Inflammatory macrophage treated with lipopolysaccharide for 1 hour (primary cell): ENCODE measurements at places on chromosomes 1 and 21.

DNA sequence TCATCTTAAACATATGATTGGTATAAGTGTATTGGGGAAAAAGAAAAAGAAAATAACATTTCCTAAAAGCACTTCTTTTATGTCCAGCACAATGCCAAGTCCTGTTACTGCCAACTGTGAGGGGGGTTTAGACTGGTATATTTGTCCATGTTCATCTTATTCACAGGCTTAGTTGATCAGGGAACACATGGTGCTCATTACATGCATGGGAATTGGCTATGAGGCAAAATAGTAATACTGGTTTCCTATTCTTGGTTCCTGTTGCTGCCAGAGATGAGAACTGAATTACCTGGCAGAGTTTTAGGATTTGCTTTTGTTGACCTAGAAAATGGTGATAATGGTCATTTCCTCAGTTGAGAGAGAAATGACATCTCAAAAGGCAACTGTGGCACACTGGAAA, 398.8 kb downstream of the DUSP10 start:
- DNase-seq: no peak

DNA sequence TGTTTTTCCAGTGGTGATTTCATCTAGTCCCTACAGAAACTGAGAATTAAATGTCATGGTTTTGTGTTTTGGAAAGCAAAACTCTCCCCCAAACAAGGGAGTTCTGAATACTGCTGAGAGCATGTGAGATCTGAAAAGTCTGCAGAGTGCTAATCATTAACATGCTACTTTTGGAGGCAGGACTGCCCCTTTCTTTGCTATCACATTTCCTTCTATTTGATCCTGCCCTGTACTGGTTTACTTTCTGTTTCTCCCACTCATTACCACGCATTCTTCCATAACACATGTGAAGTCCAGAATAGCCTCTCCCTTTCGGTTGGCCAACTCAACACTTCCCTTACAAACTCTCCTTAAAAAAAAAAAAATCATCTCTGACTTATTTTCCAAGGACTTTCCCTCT, 63.6 kb downstream of the GADD45A start:
- DNase-seq: peak; percentile 82

DNA sequence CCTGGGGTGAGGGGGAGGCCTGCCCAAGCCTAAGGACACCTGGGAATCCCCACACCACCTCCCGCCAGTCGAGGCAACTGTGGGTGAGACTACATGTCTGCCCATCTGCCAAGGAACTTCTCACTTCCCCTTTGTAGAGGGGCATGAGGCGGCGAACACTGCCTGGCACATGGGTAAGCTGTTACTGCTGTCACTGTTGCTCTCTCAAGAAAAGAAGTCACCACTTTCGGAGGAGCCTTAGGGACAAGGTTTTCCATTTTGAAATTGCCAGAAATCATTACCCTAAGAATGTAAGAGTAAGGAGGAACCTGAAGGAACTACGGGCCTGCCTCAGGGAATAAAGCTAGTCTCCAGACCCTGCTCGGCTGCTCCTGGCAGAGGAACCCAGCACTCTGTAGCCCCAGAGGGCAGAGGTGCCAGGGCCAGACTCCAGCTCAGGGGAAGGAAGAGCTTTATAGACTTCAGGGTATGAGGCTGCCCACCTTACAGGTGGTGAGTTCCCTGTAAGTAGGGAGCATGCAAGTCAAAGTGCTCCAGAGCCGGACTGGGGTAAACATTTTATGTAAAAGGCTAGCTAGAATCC, 23.3 kb downstream of the SLC2A1 start:
- peak; percentile 61 for DNase-seq

GRCh38 chr1:88528792-88529191, 155.3 kb upstream of the PKN2 start:
- no peak for DNase-seq

- DNase-seq: peak; percentile 30
These were observed 58.4 kb upstream of the CXADR start for GRCh38 chr21:17454315-17455027.

DNA sequence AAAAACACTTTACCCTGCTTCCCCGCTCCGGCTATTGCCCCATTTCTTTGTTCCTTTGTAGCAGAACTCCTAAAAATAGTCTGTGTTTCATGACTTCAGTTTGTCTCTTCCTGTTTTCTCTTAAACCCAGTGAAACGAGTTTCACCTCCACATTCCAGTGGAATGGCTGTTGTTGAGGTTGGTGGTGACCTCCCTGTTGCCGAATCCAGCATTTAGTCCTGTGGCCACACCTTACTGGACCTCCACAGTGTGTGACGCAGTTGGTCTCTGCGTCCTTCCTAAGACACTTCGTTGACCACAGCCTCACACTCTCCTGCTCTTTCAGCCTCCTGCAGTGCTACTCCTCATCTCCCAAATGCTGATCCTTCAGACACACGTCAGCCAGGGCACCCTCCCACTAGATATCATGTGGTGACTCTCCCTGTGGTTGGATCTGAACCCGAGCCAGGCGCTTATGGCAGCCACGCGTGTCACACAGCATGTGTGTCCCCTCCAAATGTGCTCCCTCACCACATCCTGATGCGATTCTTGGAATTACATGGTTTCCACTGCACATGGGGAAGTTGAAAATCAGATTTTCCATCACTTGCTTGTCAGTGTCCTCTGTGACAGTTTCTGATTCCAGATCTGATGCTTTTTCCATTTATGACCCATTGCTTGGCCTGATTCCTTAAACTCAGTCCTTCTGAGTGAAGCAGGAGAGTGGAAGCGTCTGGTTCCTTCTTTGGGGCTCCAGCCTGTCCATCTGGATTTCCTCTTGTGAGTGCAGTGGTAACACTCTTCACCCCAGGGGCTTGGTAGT, 99.1 kb upstream of the ARTN start:
- peak; percentile 83 for DNase-seq

- no peak for DNase-seq
These were observed 650 bp downstream of the VANGL1 start for GRCh38 chr1:115642168-115643072.

DNA sequence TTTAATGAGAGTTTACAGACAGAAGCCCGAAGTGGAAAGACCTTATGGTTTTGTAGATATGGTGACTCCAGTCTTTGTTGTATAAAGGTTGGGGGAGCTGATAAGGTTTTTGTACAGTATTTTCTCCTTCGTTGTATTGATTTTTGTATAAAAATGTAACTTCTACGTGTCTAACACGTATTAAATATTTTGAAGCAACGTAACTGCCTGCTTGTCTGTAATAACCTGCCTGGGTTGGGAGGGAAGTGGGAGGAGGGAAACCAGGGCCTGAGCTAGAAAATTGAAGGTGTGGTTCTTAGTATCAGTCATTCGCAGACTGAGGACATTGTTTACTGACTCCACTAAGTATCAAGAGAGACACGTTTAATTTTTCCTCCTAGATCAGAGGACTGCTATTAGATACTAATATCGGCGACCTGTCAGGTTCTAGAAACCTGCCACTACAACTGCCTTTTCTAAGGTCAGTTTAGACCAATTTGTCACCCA, 2.2 kb downstream of the IER5 start:
- DNase-seq: no peak

GRCh38 chr21:36640174-36640720, 58.7 kb upstream of the SIM2 start:
- DNase-seq: no peak

- DNase-seq: no peak
These were observed 297.6 kb downstream of the HHAT start for GRCh38 chr1:210626341-210626740.

DNA sequence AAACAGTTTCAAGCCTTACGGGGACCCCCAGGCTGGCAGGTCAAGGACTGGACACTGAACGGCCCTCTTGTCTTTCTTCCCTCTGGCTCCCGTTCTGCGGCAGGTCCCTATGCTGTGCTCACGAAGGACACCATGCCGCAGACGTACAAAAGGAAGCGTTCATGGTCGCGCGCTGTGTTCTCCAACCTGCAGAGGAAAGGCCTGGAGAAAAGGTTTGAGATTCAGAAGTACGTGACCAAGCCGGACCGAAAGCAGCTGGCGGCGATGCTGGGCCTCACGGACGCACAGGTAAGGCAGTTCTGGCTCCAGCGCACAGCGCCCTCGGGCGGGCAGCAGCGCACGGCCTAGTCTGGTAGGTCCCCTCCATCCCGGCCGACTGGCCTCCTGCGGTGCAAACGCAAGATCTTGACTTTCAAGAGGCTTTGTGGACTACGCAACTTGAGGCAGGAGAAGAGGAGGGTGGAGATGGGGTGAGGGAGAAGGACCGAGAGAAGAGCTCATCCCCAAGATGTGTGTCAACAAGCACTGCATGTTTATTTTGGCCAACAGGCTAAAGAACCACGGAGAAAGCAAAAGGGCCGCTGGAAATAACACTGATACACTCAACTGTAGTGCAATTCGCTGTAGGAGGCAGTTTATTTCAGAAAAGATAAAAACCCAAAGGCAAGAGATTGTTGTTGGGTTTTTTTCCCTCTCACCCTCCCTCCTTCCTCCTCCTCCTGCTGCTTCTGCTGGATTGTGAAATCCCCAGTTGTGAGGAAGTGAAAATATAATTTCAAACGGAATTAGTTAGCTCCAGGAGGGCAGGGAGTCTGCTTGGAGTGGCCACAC, 3.0 kb downstream of the HLX start:
- peak; percentile 82 for DNase-seq

GRCh38 chr1:152188673-152189591, 29.9 kb upstream of the RPTN start:
- DNase-seq: peak; percentile 33

DNA sequence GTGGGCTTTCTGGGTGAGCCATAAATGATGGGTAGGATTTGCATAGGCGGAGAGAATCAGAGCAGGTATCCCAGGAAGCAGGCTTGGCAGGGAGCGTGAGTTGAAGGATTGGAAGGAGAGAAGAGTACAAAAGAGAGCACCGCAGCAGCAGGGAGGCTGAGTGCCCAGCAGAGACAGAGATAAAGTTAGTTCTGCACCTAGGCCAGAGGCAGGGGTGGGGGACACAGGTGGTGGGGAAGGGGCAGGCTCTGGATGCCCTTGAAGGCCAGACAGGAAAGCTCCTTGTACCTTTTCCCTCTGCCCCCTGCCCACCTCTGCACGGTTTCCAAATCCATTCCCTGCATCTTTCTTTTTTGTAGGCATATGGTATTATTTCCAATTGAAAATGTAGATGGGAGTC, 33.0 kb upstream of the TRABD2B start:
- DNase-seq: no peak

GRCh38 chr1:3590139-3590763, 21.1 kb downstream of the MEGF6 start:
- DNase-seq: no peak

DNA sequence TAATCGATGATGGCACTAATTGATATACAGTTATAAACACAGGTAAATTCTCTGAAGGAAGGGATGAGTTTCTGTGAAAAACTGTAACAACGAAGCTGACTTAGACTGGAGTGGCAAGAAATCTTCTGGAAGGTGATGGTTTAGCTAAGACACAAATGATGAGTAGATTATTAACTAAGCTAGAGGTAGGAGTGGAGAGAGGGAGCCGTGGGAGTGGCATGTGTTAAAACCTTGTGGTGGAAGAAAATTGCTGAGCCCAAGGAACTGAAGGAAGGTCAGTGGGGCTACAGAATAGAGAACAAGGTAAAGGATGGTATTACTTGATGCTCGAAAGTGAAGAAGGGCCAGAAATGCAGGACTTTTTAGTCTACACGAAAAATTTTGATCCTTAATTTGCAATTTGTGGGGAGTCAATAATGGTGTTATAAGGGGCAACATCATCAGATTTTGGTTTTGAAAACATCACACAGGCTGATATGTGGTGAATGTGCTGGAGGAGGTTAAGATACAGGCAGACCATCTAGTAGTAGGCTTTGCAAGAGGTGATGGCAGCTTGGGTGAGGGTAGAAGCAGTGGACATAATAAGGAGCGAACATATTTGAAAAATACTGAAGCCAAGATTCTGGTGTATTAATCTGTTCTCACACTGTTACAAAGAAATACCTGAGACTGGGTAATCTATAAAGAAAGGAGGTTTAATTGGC, 93.8 kb downstream of the S1PR1 start:
- DNase-seq: no peak

GRCh38 chr1:17516303-17517214, 22.9 kb upstream of the ARHGEF10L start:
- no peak for DNase-seq

- no peak for DNase-seq
These were observed 146 bp upstream of the ZNF362 start for GRCh38 chr1:33256221-33256470.

DNA sequence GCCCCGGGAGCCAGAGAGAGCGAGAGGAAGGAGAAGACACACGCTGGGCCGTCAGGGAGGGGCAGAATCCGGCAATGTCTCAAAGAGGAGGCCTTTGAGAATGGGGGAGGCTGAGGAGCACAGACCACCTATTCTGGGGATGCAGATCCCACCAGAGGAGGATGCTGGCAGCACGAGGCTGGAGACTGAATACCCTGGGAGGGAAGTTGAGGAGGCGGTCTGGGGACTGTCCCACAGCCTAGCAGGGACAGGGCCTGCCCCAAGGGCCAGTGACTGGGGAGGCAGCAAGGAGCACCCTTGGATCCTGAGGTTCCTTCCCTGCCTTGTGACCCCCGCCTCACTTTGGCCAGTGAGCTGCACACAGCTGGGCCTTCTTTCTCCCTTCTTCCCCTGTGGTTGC, 49.2 kb downstream of the SLC37A1 start:
- DNase-seq: no peak
